ENCODE measurements at places on chromosomes 1 and 21.
A peak's percentile ranks its signal among the peaks of the same experiment; 100 is the strongest.

GRCh38 chr1:42680921-42681683 is 1.1 kb upstream of the YBX1 start:
- no peak for DNase-seq

DNA sequence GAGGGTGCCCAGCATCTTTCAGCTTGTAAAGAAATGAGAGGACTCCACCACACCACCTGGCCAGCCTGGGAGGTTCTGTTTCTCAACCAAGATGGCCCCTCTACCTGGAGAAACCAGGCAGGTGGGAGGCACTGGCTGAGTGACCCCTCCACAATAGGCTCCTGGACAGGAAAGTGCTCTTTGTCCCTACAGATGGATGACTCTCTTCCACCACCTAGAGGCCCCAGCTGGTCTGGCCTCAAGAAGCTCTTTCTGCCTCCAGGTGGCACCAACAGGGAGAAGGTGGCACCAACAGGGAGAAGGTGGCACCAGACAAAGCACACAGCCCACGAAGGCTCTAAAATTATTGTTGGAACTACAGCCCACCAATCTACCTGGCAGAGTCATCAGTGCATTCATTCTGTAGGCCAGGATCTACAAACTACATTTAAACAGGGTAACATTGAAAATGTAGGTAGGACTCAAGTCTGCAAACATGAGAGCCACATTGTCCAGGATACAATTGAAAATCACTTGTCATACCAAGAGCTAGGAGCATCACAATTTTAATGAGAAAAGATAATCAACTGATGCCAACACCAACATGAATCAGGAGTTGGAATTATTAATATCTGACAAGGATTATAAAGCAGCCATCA is 14.4 kb downstream of the TMPRSS3 start:
- DNase-seq = no peak

- DNase-seq = no peak
Observed at GRCh38 chr1:44798481-44799365, 1.5 kb upstream of the PLK3 start.

DNA sequence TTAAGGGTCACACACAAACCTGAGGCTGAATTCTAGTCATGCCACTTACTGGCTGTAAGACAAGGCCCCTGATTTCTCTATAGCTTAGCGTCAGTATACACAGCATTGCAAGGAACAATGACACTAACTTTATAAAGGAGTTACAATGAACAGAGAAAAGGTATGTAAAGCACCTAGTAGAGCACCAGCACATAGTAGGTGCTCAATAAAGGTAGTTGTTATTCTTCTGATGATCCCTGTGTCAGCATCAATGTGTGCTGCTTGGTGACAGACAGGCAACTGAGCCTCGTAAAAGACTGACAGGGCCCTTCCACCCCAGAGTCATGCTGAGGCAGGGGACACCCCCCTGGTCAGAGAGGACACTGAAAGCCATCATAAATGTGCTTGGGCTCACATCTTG is 43.2 kb downstream of the GRHL3 start:
- DNase-seq = no peak

- DNase-seq = no peak
Observed at GRCh38 chr1:94539496-94539895, 2.1 kb downstream of the F3 start.

DNA sequence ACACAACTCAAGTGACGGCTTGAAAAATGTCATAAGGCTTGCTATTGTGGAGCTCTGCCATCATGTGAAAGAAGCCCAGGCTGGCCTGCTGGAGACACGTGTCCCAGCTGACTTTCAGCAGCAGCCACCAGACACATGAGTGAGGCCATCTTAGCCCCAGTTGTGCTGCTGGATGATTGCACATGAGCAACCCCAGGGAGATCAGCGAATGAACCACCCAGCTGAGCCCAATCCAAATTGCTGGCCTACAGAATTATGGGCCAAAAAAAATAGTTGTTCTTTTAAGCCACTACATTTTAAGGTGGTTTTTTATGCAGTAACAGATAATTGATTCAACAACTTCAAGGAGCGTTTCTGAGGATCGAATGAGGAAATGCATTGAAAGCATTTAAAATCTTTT is 17.5 kb upstream of the CDA start:
- DNase-seq = no peak

GRCh38 chr21:29250636-29251035 is 48.1 kb upstream of the BACH1 start:
- no peak for DNase-seq

- DNase-seq = no peak
Observed at GRCh38 chr1:178694923-178695525, 30.0 kb upstream of the RALGPS2 start.

- no peak for DNase-seq
Observed at GRCh38 chr1:201424146-201424545, 2.6 kb upstream of the TNNI1 start.

GRCh38 chr1:22314706-22315105 is 136.9 kb upstream of the ZBTB40 start:
- DNase-seq = no peak

GRCh38 chr1:59917026-59917784 is 9.4 kb downstream of the CYP2J2 start:
- no peak for DNase-seq

DNA sequence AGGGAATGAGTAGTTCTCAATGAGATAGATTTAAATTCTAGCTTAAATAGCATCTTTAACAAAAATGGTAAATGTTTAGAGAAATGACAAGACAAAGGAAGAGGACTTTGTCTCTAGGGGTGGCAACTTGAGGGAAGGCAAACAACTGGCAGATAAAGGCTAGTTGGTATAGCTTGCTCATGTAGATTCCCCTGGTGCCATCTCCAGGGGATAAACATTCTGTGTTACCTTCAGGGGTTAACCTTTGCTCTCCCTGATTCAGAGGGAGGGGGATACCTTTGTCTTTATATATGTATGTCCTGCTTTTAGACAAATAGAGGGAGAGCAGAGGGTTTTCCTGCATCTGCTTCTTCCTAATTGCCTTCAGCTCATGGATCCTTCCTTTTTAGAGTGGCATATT is 153.7 kb upstream of the L1TD1 start:
- DNase-seq = no peak

- DNase-seq = peak; percentile 92
Observed at GRCh38 chr1:228275430-228276173, 67.8 kb downstream of the OBSCN start.

- no peak for DNase-seq
Observed at GRCh38 chr1:212152308-212152693, 116.8 kb downstream of the DTL start.

- no peak for DNase-seq
Observed at GRCh38 chr1:46772571-46772970, 26.3 kb upstream of the CYP4B1 start.

- no peak for DNase-seq
Observed at GRCh38 chr1:192270398-192270797, 46.4 kb upstream of the RGS21 start.

DNA sequence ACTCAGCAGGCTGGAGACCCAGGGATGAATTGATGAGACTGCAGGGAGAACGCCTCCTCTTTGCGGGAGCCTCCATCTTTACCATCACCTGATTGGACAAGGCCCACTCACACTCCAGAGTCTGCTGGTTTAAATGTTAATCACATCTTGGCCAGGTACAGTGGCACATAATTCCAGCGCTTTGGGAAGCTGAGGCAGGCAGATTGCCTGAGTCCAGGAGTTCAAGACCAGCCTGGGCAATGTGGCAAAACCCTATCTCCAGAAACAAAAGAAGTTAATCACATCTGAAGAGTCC is 121.8 kb upstream of the C1orf174 start:
- DNase-seq = no peak

- peak; percentile 16 for DNase-seq
Observed at GRCh38 chr1:161096015-161096414, 2.1 kb upstream of the KLHDC9 start.

- no peak for DNase-seq
Observed at GRCh38 chr1:12296623-12297022, 66.8 kb downstream of the VPS13D start.

DNA sequence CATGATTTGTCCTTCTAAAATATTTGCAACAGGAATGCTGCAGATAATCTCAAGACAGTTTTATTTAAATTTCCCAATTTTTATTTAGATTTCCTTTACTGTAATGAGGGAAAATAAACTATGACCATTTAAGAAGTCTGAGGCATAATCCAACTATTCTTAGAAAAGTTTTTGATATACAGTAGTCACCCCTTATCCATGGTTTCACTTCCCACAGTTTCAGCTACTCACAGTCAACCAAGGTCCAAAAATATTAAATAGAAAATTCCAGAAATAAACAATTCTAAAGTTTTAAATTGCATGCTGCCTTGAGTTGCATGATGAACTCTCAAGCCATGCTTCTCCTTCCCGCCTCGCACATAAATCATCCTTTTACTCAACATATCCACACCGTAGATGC is 33.3 kb downstream of the TOR3A start:
- no peak for DNase-seq

DNA sequence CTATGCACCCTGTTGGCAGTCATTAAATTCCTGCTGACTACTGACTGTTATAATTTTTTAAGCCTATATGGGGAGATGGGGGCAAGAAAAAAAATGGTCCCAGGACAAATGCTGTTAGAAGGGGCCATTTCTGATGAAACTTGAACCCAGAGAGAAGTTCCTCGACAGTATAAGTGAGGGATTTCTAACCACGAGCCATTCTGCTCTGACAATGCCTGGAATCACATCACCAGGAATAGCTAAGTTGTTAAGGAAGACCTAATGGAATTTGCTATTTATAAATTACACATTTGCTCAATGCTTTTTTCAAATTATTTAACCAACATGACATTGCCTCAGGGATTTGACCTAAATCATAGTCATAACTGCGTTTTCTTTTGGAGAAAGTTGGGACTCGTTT is 55.2 kb downstream of the LHX9 start:
- no peak for DNase-seq

DNA sequence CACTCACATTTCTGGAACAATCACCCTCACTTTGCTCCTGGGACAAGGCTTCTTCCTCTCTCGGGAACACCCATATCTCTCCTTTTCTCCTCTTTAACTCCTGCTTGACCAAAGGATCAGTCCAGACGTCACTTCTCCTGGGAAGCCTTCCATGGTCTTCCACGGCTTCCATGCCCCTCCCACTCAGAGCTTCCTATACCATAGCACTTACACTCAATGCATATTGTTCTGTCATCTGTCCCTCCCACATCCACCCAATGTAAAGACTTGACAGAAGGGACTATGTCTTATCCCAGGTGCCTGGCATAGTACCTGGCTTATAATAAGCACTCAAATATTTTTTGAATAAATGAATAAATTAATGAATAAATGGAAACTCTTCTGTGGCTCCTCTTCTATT is 28.2 kb downstream of the CD34 start:
- no peak for DNase-seq

- no peak for DNase-seq
Observed at GRCh38 chr1:100362821-100363466, 10.6 kb downstream of the CDC14A start.

DNA sequence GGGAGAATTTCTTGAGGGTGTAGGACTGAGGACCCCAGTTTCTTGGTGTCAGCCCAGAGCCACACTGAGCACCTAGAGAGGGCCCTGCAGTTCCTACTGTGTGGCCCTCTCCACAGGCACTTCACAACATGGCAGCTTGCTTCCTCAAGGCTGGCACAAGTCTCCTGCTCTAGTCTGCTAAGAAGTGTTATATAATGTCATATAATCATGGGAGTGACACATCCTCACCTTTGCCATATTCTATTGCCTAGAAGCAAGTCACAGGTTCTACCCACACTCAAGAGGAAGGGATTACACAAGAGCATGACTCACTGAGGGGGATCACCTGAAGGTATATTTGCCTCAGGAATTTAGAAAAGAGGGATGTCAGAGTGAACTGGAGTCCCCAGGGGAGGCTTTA is 5.5 kb upstream of the SNX27 start:
- no peak for DNase-seq

- DNase-seq = peak; percentile 74
Observed at GRCh38 chr1:156123356-156124196, 9.1 kb downstream of the LMNA start.

- no peak for DNase-seq
Observed at GRCh38 chr1:166088572-166088955, 78.2 kb downstream of the FAM78B start.

- DNase-seq = no peak
Observed at GRCh38 chr1:18931730-18932129, 24.7 kb downstream of the IFFO2 start.

GRCh38 chr1:221478050-221478949 is 263.6 kb downstream of the DUSP10 start:
- peak; percentile 50 for DNase-seq

DNA sequence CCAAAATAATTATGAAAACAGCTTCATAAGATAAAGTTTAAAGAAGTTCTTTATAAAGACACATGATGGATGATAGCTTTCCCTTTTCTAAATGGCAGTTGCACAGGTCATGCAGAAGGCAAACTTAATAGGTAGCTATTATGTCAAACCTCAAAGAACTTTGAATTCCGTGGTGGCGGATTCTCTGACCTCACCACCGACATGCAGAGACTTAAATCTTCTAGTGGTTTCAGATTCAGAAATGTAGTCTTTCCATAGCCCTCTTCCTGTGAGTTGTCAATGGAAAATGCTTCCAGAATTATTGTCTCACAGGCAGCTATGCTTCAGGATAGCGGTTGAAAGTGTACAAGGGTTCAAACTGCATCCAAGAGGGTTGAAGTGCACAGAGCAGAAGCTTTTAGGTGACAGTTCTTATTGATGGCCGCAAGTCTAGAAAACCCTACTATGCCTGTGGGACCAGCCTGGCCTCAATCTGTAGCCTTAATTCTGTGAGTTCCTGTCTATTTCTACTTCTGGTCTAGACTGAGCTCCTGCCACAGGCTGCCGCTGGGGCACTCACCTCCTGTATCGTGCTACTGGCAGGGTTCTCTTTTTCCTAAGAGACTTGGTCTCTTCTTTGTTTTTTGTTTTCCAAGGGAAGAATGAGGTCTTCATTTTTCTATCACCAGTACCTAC is 117.0 kb upstream of the ERRFI1 start:
- no peak for DNase-seq

- DNase-seq = no peak
Observed at GRCh38 chr1:21239221-21239620, 51.0 kb downstream of the ECE1 start.

DNA sequence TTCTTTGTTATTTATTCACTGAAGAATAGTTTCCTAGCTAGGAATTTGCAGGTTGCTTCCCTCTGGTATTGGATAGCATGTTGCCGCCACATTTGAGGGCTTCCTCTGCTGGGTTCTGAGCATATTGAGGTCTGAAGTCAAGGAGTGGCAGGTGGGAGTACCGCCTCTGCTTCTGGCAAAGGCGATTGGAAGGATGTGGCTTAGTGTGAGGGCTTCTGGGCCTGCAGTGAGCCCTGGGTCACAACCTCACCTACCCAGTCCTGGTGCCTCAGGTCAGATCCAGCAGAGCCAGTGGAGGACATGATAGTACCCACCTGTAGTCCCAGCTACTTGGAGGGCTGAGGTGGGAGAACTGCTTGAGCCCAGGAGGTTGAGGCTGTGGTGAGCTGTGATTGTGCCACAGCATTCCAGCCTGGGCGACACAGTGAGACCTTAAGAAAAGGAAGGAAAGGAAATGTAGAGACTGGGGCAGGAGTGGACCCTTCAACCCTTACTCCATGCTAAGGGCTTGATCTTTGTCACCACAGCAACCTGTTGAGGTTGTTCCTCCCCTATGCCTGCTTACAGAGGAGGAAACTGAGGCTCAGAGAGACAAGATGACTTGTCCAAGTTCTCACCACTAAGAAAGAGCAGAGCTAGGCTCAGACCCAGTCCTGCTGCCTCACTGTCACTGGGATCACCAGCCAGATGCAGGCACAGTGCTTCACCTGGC is 22.8 kb downstream of the A3GALT2 start:
- no peak for DNase-seq
